ENCODE measurements at places on chromosomes 4 and X.

GRCh38 chr4:185307136-185307950, 88.4 kb downstream of the LRP2BP start:
- no peak overlapping the region for H3K27ac ChIP-seq
- no peak overlapping the region for H3K4me3 ChIP-seq
- peaks cover 22% of the 10 kb centered on the region for H3K36me3 ChIP-seq
- no peaks in the 10 kb centered on the region for H3K4me1 ChIP-seq
- no peak for DNase-seq

GRCh38 chrX:39953879-39954278, 143.9 kb downstream of the BCOR start:
- H3K4me1 ChIP-seq, result peaks cover 6% of the 10 kb centered on the region
- H3K27ac ChIP-seq, result no peak overlapping the region
- DNase-seq, result no peak
- H3K27me3 ChIP-seq, result no peaks in the 10 kb centered on the region
- no peaks in the 10 kb centered on the region for H3K36me3 ChIP-seq
- H3K4me3 ChIP-seq, result no peak overlapping the region

- peaks cover 5% of the 10 kb centered on the region for H3K27me3 ChIP-seq
- no peak overlapping the region for H3K27ac ChIP-seq
- H3K36me3 ChIP-seq, result no peaks in the 10 kb centered on the region
- DNase-seq, result no peak
- no peak overlapping the region for H3K4me3 ChIP-seq
Observed at GRCh38 chr4:6227412-6228157, 27.2 kb upstream of the JAKMIP1 start.

DNA sequence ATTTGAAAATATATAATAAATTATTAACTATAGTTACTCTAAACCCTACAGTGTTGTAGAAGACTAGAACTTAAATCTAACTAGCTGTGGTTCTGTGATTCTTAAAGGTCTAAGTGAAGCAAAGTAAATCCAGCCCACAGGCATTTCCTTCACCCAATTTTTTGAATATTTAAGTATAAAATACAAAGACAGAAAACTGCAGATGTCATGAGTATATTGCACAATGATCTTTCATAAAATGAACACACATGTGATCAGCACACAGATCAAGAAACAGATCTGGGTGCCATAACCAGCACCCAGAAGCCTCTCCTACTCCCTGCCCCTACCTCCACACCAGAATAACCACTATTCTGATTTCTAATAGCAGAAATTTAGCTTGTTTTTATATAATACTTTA, 82.9 kb downstream of the CAMK2D start:
- H3K4me3 ChIP-seq, result no peak overlapping the region
- no peak overlapping the region for H3K27ac ChIP-seq
- H3K36me3 ChIP-seq, result no peaks in the 10 kb centered on the region
- DNase-seq, result no peak

Data from T-cell (primary cell).